ENCODE measurements at places on chromosomes 1 and 21. TPM values are rescaled to one million over a fixed set of nuclear protein-coding genes. Genes with fewer than 3 reads are reported as not detected.

Gene CGN
- 188 TPM for total RNA-seq

Gene OR2T35
- not detected for total RNA-seq

Gene MAP3K21
- total RNA-seq: 16.3 TPM

Gene CD84
- 2.1 TPM for total RNA-seq

Gene PALMD
- 2.7 TPM for total RNA-seq

Gene RNF115
- total RNA-seq: 7.7 TPM

Gene AHCTF1
- total RNA-seq: 23.8 TPM

Gene TGFB2
- total RNA-seq: 2.5 TPM

Gene FCRL4
- total RNA-seq: not detected

Gene HSF2BP
- total RNA-seq: 0.49 TPM

Gene RIMS3
- total RNA-seq: 15.6 TPM

Gene SPRR2E
- total RNA-seq: not detected

Gene USH2A
- total RNA-seq: 0.03 TPM

Gene SLC50A1
- 70.6 TPM for total RNA-seq

Gene ANKRD65
- 0.76 TPM for total RNA-seq

Gene CHRM3
- 15.4 TPM for total RNA-seq

Gene PKLR
- total RNA-seq: 1.0 TPM

Gene INKA2
- total RNA-seq: 6.2 TPM

Gene SLAMF8
- 1.2 TPM for total RNA-seq

Gene NUP210L
- total RNA-seq: 0.06 TPM

Gene CD46
- 260 TPM for total RNA-seq

Gene TRIM67
- 0.03 TPM for total RNA-seq

Gene PCAT6
- 1.4 TPM for total RNA-seq

Gene DDX59
- total RNA-seq: 20.5 TPM

Gene TRIM17
- 0.31 TPM for total RNA-seq

Gene KIAA1614
- 0.67 TPM for total RNA-seq

Gene UBQLN4
- 21.7 TPM for total RNA-seq

Gene VSIG8
- not detected for total RNA-seq

Gene MATN1
- total RNA-seq: not detected

Gene MSH4
- total RNA-seq: 0.45 TPM

Gene ADGRB2
- total RNA-seq: 0.89 TPM

Gene ROR1
- 5.1 TPM for total RNA-seq

Gene GPR3
- total RNA-seq: not detected

Gene IQGAP3
- 10.5 TPM for total RNA-seq

Gene HAO2
- total RNA-seq: not detected

Gene NEK2
- total RNA-seq: 2.0 TPM

Gene HORMAD1
- total RNA-seq: 1.7 TPM

Gene MAN1C1
- 6.0 TPM for total RNA-seq

Gene AVPR1B
- 0.89 TPM for total RNA-seq
